ENCODE measurements at places on chromosomes 1 and 21.
A peak's percentile ranks its signal among the peaks of the same experiment; 100 is the strongest.

DNA sequence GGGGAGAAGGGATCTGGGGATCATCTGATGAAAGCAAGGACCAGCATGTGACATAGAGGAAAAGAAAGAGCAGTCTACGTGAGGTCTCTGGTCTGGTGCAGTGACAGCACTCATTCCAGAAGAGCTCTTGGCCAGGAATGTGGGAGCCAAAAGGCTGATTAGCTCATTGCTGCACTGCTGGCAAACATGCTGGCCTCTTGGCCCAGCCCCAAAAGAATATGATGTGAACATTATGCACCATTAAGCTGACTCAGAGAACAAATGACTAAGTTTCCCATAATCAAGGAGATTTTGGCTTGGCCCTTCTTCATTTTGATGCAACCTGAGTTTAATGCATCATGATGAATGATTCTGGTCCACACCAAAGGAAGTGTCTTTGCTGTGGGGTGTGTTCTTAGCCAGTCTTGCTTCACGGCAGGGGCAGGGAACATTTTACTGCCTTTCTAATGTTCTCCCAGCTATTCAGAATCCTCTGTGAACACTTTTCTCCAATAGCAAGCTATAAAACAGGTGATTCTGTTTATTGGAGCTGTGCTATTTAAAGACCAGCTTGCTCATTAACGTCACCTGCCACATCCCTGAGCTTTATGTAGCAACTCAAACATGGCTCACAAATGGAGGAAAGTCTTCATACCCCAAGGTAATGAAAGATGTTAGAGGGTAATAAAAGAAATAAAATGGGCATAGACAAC, 55.1 kb downstream of the PCBP3 start:
- DNase-seq: peak; percentile 75

DNA sequence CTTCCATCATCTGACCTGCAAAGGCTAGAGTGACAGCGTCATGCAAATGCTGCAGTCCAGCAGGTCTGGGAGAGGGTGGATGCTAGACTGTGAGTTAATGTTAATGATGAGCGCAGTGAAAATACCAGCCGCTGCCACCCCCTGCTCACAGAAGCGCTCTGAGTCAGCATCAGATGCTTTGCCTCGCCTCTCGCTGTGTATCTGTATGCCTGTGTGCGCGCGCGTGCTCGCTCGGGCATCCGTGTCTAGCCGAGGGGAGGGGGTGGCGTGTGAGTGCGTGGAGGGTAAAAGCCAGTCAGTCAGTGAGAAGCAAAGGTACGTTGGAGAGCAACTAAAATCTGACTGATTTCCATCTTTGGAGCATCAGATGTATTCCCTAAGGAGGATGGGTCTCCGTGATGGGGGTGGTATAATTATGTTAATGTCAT, 858.7 kb downstream of the USP25 start:
- peak; percentile 82 for DNase-seq

DNA sequence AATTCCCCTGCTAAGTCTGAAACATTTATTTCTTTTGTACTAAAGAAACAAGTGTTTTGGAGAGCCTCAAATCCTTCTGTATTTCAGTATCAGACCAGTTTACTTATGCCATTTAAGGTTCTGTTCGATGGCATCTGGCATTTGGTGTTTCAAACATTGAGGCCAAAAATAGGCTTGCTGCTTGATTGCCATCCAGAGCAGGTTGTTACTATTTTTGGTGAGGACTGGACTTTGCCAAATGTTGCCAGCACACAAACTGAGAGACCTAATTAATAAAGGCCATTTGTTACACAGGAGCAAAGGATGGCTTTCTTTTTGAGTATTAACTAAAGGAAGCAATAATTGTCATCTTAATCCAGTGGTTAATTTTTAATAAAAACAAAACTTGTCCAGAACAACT, 26.2 kb downstream of the VPS45 start:
- DNase-seq: no peak

DNA sequence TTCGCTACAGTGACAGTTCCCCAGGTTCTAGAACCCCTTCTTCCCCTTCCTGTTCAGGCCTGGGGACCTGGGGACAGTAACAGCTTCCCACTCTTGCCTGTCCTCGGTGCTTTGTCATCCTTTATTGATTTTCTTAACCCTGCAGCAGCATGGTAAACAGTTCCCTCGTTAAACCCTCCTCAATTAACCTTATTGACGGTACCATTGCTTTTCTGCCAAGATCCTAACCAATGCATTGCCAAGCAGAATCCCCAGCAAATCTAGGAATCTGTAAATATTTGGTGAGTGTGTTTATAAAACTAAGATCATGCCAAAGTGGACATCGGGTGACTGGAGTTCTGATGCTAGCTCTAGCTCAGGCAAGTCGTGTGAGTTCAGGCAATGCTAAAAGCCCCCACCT, 99.6 kb upstream of the KAZN start:
- DNase-seq: no peak

GRCh38 chr1:208026880-208027438, 116.0 kb upstream of the CD34 start:
- DNase-seq: no peak

GRCh38 chr1:181583598-181583997, 100.3 kb downstream of the CACNA1E start:
- no peak for DNase-seq

- peak; percentile 66 for DNase-seq
Measured at GRCh38 chr21:27480841-27481261, 514.0 kb upstream of the ADAMTS5 start.

GRCh38 chr21:14870853-14871149, 194.0 kb downstream of the NRIP1 start:
- DNase-seq: no peak

Measured in AG20443 (cell line).